ENCODE measurements at places on chromosomes 11 and 22.
A peak's percentile ranks its signal among the peaks of the same experiment; 100 is the strongest.

DNA sequence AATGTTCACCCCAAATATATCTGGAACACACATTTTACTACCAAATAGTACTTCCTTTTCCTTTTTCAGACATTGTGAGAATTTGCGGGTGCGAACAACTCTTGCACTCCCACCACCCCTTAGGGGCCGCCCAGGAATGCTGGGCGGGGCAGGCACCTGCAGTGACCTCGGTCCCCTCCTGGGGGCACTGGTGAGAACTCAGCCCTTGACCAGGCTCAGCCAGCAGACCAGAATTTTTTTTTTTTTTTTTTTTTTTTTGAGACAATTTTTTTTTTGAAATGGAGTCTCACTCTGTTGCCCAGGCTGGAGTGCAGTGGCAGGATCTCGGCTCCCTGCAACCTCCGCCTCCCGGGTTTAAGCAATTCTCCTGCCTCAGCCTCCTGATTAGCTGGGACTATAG is 75.8 kb downstream of the ARHGAP8 start:
- DNase-seq: no peak

DNA sequence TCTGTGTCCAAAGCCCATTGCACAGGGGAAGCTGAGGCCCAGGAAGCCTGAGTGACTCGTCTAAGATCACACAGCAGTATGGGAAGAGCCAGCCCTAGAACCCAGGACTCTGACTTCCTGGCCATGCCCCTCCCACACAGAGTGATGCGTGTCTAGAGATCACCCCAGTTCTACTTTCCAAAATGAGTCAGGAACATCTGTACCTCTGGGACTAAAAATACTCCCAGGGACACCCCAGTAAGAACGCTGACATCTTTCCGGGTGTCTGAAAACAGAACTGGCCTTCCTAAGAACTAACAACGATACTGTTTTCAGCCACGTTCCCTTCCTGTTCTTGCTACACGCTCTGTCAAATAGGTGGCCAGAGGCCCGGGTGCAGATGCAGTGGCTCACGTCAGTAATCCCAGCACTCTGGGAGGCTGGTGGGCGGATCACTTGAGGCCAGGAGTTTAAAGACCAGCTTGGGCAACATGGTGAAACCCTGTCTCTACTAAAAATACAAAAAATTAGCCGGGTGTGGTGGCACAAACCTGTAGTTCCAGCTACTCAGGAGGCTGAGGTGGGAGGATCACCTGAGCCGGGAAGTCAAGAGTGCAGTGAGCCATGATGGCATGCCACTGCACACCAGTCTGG is 21.7 kb upstream of the PDGFB start:
- peak; percentile 83 for DNase-seq

GRCh38 chr22:19909350-19910179 is 32.0 kb upstream of the COMT start:
- peak; percentile 79 for DNase-seq

- DNase-seq: no peak
Observed at GRCh38 chr11:61545341-61545740, 35.5 kb downstream of the SYT7 start.

GRCh38 chr11:83639995-83640758 is 354.0 kb upstream of the CCDC90B start:
- DNase-seq: peak; percentile 8

DNA sequence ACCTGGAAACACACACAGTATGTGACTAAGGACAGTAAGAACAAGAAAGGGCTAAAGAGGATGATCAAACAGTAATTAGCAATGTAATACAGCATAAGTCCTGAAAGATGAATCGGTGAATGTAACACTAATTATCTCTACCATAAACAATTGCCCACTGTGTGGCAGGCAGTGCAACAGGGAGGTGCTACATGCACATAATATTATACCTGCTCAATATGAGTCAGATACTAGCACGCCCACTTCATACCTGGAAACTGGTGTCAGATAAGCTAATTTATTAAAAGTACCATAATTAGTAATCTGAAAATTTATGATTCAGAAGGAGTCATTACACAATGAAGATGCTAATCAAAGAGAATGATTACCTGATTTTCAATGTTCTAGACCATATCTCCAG is 14.9 kb downstream of the CASP12 start:
- DNase-seq: no peak

- no peak for DNase-seq
Observed at GRCh38 chr22:17108256-17109112, 12.7 kb downstream of the TMEM121B start.

DNA sequence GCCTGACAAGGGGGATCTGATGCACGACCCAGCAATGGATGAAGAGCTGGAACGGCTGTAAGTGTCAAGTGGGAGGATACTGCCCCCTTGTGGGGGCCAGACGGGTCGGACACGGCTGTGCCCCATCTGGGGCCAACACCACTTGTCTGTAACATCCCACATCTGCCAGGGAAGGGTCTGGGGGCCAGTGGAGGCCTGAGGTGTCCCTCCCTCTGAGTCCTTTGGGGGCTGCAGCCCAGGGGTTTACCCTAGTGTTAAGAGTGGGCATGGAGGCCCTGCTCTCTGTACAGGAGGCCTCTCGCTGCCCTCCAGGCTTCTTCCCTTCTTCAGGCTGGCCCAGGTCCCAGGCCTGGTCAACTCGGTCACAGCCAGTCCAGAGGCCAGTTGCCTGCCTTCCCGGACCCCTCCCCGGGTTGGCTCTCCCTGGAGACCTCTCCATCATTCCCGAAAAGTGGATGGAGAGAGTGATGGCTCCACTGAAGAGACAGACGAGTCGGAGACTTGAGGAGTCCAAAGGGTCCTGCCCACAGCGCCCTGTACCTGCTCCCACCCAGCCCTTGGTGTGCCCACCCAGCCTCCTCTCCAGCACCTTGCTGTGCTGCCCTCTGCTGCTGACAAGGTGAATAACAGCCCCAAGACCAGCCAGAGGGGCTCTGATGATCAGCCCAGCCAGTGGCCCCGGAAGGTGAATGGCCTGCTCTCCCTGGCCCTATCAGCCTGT is 15.4 kb downstream of the ARFGAP2 start:
- DNase-seq: peak; percentile 68

- DNase-seq: no peak
Observed at GRCh38 chr11:8094656-8095055, 13.6 kb downstream of the TUB start.

GRCh38 chr22:20021196-20022181 is 579 bp downstream of the TANGO2 start:
- peak; percentile 33 for DNase-seq

- DNase-seq: peak; percentile 99
Observed at GRCh38 chr22:45246060-45246985, 5.6 kb upstream of the KIAA0930 start.

DNA sequence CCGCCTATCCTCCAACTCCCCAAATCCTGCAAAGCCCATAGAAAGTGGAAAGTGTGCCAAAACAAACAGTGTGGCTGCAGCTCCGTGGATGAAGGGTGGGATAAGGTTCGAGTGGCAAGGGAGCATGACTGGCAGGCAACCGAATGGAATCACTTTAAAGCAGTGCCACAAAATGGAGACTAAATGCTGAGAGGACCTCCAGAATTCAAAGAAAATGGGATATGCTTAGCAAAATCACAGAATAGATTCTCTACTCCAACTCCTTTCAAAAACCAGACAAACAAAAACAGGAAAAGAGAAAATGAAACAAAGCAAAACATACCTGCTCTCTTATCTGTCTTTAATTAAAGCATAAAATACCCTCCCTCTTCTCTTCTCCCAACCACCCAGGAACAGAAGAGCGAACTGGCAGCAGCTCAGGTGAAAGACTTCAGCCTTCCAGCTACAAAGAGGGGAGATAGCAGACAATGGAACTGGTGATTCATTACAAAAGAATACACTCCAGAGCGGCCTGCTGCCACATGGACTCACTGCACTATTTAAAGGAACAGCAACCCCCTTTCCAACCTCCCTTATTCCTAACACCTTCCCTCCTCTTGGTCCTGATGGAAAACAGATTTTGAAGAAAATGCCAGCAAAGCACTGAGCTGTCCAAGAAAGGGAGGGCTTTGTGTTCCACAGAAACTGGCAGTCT is 118.5 kb downstream of the APOL5 start:
- DNase-seq: peak; percentile 79

DNA sequence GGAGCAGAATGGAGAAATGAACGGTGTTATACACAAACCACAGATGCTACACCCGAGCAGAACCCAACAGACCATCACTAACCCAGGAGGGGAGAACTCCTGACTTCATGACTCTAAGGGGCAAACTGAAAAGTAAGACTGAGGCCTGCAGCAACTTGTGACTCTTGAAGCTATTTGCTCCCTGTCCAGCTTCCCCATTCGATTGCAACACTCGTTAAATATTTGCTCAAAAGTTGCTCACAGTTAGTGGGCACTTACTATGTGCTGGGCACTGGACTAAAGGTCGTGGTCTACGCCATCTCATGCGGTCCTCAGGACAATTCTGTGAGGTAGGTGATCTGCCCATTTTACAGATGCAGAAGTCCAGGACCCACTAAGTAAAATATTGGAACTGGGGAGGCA is 9.5 kb upstream of the ADA2 start:
- no peak for DNase-seq

GRCh38 chr22:40422558-40423309 is 52.3 kb downstream of the SGSM3 start:
- DNase-seq: no peak

GRCh38 chr11:111379602-111380136 is 594 bp upstream of the POU2AF1 start:
- DNase-seq: no peak

GRCh38 chr22:22408731-22409696 is 99.5 kb downstream of the ZNF280B start:
- DNase-seq: peak; percentile 6

GRCh38 chr11:64799623-64800302 is 3.3 kb downstream of the MAP4K2 start:
- DNase-seq: no peak

DNA sequence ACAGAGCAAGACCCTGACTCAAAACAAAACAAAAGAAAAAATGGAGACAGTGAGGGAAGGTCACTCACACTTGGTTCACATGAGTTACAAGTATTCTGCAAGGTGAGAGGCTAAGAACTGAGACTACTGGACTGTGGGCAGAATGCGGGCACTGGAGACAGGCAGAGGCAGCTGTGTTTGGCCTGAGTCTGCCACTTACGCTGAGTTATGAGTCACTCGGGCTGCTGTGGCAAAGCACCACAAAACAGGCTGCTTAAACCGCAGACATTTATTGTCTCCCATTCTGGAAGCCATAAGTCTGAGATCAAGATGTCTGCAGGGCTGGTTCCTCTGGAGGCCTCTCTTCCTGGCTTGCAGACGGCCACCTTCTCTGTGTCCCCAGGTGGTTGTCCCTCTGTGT is 122.8 kb downstream of the SHANK2 start:
- peak; percentile 10 for DNase-seq

DNA sequence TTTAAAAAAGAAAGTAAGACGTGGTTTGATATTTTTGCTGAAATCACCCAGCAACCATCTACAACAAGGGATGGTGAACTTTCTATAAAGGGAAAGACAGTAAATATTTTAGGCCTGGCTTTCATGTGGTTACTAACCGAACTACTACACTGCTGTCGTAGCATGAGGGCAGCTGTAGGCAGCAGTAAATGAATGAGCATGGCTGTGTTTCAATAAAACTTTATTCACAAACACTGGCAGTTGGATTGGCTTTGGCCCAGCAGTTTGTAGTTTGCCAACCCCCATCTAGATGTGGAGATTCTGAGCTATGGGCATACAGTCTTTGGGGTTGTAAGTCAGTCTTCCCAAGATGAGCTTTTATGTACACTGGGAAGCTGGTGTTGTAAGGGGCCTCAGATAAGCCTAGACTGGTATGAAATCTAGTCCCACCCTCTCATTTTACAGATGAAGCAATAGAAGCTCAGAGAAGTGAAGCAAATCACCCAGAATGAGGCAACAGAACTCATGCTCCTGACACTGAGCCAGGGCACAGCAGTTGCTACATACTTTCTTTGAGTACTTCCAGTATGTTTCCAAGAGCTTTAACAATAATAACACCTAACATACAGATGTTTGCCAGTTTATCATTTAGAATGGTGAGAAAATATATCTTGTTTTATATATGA is 204.4 kb downstream of the ADAMTS15 start:
- peak; percentile 98 for DNase-seq

GRCh38 chr11:27443227-27443626 is 29.4 kb downstream of the LGR4 start:
- no peak for DNase-seq

- no peak for DNase-seq
Observed at GRCh38 chr11:18358646-18359045, 35.7 kb upstream of the LDHA start.

DNA sequence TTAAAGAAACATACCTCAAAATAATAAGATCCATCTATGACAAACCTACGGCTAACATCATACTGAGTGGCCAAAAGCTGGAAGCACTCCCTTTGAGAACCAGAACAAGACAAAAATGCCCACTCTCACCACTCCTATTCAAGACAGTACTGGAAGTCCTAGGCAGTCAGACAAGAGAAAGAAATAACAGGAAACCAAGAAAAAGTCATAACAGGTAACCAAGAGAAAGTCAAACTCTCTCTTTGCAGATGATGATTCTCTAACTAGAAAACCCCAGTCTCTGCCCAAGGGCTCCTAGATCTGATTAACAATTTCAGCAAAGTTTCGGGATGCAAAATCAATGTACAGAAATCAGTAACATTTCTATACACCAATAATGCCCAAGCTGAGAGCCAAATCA is 35.6 kb downstream of the TMEM123 start:
- no peak for DNase-seq

GRCh38 chr11:77569676-77570070 is 20.1 kb upstream of the AQP11 start:
- no peak for DNase-seq

GRCh38 chr11:30587269-30587812 is 1.2 kb upstream of the MPPED2 start:
- DNase-seq: no peak

GRCh38 chr22:30890686-30891442 is 77.7 kb downstream of the MORC2 start:
- peak; percentile 8 for DNase-seq

GRCh38 chr11:110389965-110390364 is 39.8 kb upstream of the FDX1 start:
- DNase-seq: no peak

DNA sequence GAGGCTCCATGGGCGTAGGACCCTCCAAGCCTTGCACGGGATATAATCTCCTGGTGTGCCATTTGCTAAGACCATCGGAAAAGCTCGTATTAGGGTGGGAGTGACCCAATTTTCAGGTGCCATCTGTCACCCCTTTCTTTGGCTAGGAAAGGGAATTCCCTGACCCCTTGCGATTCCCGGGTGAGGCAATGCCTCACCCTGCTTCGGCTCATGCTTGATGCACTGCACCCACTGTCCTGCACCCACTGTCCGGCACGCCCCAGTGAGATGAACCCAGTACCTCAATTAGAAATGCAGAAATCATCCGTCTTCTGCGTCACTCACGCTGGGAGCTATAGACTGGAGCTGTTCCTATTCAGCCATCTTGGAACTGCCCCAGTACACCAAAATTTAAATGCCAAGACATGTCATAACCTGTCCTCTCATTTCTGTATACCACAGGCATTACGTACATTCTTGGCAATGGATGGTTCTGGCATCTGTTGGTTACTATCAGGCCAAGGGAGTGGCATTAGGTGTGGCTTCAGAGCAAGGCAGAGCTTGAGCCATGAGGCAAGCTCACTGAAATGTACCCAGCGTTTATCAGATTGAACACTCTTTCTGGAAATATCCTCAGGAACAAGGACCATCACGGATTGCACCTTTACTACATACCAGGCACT is 95.4 kb upstream of the GALNT18 start:
- no peak for DNase-seq

Measured in fibroblast of villous mesenchyme (primary cell).